Epithelial cell of prostate (primary cell): ENCODE measurements at places on chromosomes 16 and 17.

DNA sequence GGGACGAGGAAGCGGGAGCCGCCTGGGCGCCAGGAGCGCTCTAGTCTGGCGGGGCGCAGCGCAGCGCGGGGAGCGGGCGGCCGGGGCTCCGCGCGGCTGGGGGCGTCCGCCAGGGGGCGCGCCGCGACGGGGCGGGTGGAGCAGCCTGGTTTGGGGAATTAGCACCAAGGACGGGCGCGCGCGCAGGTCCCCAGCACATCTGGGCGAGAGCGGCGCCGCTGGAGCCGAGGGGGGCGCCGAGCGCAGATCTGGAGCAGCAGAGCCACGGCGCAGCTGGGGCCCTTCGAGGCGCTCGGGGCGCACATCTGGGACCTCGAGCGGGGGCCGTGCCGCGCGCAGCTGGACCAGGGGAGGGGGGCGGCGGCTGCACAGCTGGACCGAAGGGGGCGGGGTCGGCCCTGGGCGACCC is at the start of gene NXPH3:
Gene NXPH3, plus strand, starts transcription at position 193 of the 409 bp plus-strand sequence. CDS start 349 bp downstream, outside the sequence.
- DNase-seq, result no peak

DNA sequence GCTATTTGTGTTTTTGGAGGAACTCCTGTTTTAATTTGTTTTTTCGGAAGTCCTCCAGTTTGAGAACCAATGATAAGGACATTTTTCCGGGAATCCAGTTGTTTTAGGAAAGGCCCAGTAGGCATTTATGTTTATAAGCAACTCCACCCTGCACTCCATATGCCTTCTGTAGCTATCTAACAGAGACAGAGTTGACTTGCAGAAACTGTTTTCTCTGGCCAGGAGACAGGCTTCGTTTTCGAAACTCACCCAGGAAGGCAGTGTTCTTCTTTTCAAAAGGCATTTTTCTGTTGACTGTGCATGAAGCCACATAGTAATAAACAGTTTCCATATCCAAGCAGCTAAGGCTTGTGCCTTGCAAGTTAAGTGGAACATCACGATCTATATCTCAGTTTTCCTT is 587.1 kb downstream of the WWOX start:
- DNase-seq, result no peak

DNA sequence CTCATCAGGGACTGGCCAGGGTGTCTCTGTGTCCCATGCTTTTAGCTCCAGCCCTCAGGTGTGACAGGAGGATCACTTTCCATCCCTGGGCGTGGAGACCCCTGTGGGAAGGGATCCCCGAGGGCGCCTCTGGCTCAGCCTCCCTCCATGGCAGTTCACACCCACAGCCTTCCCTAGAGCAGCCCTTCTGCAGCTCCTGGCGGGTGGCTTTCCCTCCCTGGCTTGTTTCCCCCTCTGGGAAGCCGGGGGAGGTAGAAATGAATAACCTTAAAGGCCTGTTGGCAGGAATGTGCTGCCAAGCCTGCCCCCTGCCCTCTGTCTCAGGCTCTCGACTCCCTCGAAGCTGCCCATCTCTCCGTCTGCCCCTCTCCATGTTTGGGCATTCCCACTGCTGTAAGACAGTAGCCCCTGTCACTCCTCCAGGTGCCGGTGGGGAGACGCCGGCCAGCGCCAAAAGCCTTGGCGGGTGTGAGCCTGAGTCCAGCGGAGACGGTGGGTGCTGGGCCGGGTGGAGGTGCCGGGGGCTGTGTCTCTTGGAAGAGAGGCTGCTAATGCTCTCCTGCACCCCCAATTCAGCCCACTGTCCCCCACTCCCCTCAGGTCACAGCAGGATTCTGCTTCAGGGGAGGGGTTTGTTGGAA is 2.1 kb upstream of the ATP2A1 start:
- no peak for DNase-seq

DNA sequence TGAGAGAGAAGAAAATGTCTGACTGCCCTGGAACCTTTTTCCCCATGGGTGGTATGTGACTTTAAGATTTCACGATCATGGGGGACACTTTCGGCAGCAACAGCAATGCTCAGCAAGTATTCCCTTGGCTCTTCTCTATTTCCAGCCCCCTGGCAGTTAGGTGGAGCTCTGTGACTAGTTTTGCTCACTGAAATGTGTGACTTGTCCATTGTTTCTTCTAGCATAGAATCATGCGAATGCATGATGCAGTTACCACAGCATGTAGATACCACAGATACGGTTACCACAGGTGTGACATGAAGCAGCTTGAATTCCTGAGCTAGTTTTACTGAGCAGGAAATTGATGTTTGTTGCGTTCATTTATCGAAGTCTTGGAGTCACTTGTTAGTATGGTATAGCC is 1034.5 kb upstream of the EEF2KMT start:
- no peak for DNase-seq

- DNase-seq, result no peak
These were observed 156.3 kb downstream of the MYO1D start for GRCh38 chr17:32720671-32721070.

GRCh38 chr17:44877121-44877520 is 22.1 kb downstream of the EFTUD2 start:
- no peak for DNase-seq

- DNase-seq, result no peak
These were observed 17.4 kb upstream of the OR1F1 start for GRCh38 chr16:3170440-3171180.

- DNase-seq, result no peak
These were observed 5.5 kb upstream of the ERAL1 start for GRCh38 chr17:28849281-28849680.
